ENCODE measurements at places on chromosomes 7 and 10.

- no peak for DNase-seq
Observed at GRCh38 chr10:103199488-103199887, 6.4 kb upstream of the NT5C2 start.

DNA sequence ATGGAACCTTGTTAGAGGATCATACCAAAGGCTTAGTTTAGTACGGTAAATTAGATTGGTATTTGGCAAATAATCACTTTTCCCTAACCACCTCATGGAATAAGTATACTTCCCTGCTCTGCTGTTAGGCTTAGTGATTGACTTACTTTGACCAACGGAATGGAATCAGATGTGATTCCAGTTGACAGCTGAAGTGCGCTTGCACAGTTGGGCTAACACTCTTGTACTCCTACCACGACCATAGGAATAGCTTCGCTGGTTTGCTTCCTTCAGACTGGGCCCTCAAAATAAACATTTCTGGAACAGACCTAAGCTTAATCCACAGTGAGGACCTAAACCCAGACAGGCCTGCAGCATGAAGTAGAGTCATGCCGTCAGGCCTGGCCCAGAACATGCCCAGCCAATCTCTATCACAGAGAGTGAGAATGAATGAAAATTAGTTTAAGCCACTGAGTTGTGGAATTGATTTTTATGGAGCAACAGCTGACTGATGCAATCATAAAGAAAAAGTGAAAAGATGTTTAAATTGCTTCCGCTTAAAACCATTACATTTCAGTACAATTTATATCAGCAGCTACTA, 122.3 kb downstream of the DOCK4 start:
- no peak for DNase-seq

DNA sequence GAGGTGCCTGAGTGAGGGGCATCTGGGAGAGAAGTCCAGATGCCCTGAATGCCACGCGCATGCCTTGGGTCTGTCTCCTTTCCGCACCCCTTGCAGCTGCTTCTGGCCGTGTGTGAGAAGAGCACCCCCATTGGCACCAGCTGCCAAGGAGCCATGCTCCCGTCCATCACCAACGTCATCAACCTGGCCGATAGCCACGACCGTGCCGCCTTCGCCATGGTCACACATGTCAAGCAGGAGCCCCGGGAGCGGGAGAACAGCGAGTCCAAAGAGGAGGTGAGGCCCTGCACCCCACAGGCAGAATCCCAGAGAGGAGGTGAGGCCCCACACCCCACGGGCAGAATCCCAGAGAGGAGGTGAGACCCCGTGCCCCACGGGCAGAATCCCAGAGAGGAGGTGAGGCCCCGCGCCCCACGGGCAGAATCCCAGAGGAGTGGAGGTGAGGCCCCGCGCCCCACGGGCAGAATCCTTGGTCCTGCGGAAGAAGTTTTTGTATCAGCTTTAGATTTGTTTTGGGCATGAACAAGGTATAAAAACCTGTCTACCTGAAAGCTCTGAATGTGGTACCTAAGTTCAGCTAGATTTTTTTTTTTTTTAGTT, 91.8 kb downstream of the TRRAP start:
- no peak for DNase-seq

DNA sequence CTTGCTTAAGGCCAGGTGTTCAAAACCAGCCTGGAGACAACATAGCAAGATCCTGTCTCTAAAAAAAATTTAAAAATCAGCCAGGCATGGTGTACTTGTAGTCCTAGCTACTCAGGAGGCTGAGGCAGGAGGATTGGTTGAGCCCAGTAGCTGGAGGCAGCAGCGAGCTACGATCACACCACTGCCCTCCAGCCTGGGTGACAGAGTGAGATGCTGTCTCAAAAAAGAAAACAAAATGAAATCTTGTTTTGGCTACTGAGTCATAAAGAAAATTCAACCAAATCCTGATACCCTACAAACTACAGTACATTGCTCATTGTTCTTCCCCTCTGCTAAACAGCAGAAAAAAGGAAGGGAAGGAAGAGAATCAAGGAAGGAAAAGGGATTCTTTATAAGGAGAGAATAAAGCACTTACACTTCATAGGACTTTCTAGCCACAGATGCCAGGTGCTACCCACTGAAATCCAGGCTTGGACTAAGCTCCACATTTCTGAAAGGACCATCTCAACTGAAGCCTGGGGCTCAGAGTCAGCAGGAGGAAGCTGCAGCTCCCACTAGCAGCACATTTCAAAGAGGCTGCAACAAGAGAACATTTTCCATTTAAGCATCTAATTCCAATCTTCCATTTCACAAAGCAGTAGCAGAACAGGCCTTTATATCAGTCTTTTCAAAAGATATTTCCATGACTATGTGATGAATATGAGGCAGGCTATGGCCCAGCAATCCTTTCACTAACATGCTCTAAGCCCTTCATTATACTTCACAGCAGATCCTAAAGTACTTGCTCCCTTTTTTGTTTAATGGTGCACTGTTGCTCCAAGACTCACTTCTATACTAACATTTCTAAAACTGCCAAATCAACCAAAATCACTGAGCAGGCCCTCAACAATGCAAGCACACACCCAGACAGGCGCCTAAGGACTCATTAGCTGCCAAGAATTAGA, 13.5 kb downstream of the TNPO3 start:
- DNase-seq: peak; percentile 28

DNA sequence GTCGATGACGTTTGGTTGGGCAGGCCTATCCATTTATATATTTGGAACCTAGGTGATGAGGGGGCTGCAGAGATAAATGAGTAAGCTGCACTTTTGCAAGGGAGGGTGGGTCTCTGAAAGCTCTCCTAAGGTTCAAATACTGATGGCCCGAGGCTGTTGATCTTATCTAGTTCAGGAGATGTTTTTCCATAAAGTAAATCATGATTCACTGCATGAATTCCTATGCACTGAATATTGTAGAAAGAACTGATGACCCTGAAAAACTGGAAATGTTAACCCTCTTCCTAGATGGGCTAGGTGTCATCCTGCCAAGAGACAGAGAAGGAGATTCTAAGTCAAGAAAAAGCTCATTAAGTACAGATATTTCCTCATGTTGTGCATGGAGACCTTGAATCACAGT, 459.9 kb downstream of the PLXNA4 start:
- no peak for DNase-seq

DNA sequence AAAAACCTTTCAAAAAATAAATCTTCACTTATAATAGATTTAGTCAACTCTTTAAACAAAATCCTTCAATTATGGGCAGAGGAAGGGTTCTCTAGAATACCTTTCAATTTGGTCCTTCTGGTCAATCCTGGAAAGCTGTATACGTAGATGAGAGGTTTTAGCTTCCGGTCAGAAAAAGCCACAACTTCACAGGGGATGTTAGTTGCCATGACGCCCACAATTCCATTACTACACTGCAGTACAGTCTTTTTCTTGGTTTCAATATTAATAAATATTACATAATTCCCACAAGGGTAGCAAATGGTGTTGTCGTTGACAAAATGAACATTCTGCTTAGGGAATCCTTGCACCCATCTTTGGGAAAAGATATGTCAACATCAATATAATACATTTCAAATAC, 1.7 kb downstream of the CFAP43 start:
- no peak for DNase-seq

- no peak for DNase-seq
Observed at GRCh38 chr10:104103956-104104355, 18.0 kb upstream of the SFR1 start.

- DNase-seq: no peak
Observed at GRCh38 chr7:30829471-30829870, 58.3 kb downstream of the MINDY4 start.

GRCh38 chr10:13268841-13269240, 31.0 kb downstream of the PHYH start:
- no peak for DNase-seq

DNA sequence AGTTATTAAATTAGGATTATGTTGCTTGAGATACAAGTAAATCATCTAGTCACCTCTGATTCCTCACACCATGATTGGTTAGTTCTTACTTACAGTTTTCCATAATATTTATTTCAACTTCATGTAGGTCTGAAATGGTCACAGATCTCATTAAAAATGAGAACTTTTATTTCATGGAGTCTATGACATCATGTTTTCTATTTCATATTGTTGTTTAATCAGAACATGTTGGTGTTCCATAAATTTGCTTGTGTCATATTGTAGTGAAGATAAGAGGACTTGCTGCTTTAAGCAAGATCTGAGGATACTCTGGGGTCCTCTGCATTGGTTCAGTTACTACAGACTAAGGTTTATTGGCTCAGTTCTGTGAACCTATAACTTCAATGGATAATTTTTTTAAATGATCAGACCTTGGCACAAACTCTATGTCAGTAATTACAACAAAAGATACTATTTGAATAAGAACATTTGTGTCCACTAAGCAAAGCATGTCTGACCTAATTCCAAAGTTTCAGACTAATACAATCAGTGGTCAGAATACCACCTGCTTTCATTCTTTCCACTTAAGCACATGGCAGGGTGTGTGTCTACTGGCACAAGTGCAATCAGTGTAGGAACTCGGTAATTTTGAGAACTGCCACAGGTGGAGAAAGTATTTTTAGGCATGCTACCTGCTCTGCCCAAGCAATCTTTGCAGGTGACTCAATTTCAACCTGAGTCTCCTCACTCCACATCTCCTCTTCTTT, 68.5 kb downstream of the CCDC71L start:
- no peak for DNase-seq

- no peak for DNase-seq
Observed at GRCh38 chr7:30931161-30931928, 19.7 kb downstream of the AQP1 start.

- no peak for DNase-seq
Observed at GRCh38 chr7:22296265-22296566, 60.7 kb downstream of the RAPGEF5 start.

GRCh38 chr10:132555648-132556575, 18.3 kb downstream of the INPP5A start:
- no peak for DNase-seq

DNA sequence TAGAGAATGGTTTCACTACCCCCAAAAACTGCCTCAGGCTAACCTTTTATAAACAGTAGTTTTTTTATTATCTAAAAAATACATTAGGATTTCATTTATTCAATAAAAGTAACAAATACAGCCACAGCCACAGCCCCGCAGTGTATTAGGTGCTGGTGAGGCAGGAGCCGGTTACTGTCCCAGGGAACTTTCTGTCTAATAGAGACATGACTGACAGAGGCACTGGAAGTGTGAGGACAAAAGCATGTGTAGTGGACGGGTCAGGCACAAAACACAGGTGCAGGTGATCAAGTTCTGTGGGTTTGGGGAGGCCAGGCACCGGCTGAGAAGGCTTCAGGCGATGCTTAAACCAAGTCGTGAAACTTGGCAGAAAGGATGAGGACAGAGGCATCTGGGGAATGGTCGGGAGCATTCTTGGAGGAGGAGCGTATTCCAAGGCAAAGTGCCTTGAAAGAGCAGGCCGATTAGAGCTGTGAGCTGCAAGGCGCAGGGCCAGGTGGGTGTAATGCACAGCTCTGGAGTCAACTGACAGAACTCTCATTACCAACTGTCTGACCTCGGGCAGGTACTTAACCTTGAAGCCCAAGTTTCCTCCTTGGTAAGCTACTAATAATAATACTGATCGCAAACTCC, 138.2 kb downstream of the USP6NL start:
- no peak for DNase-seq

DNA sequence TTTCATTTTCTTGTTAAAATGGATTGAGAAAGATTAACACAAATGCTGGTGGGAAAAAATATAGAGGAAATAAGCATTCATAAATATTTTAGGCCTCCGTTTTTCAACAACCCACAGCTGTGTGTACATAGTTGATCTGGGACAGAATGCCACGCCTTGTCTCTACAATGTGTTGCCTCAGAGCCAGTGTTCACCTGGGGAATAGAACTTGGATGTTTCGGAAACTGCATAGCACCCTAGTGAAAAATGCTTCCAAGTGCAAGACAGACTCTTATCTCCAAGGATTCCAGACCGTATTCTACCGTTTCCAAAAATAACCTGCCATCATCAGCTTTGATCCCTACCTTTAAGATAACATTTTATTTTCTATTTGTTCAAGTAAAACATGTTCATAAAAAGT, 260.9 kb downstream of the SDK1 start:
- DNase-seq: no peak

DNA sequence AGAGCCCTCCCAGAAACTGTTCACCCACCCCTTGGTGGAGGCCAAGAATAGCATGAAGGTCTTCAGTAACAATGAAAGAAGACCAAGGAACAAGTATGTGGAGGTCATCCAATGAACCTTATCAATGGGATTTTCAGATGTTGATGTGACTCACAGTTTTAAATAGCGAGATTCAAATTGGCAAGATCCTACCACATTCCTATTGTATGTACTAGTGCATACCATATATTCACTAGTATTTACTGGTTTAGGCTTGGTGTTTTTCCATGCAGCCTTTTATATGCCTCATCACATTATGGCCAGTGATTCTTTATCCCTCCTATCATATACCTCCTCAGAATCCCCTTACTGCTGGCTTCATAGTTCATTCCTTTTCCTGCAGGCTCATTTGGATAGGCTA, 54.4 kb downstream of the ITGB8 start:
- no peak for DNase-seq

DNA sequence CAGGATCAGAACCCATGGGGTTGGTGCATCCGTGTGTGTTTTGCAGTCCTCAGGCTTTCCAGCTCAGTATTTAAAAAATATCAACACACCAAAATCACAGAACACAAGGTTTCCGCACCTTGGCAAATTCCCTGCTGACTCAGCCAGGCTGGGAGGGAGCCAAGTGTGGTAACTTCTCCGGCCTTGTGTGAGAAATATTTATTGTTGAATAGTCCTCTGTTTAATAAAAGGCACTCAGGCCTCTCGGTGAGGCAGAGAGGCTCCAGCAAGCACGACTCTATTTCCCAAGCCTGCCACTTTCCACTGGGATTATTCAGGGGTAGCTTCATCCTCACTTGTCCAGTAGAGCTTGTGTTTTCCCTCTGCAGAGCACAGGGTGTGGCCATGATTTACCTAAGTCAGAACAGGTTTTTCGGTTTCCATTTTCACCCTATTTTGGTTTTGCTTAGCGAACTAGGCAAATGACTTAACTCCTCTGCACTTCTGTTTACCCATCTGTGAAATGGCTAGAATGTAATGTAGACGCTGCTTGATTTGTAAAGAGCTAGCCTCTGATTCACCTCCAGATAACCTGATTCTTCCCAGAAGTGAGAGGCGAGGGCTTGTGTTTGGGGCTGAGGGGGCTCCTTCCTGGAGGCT, 13.0 kb upstream of the CHST15 start:
- DNase-seq: no peak

- no peak for DNase-seq
Observed at GRCh38 chr7:28112012-28112411, 68.6 kb downstream of the JAZF1 start.

DNA sequence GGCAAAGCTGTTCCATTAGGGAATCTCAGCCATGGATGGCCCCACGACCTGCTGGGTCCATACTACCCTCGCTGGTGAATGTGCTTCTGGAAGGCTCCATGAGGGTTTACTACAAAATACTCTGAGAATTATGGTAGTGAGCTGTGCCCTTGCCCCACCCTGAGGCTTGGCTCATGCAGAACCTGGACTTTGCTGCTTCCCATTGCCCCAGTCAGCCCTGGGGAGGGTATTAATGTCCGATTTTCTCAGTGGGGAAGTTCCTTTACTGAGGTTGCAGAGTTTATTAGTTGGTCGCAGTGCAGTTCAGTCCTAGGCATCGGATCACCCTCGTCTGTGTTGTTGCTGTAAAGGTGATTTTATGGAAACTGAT, 310.1 kb downstream of the WDR37 start:
- no peak for DNase-seq

All from activated CD4-positive, alpha-beta T cell treated with anti-CD3 and anti-CD28 coated beads, Interleukin-2, Interleukin-4, amounts not matched to agents 100 ng/mL and 50 ng/mL, durations not matched to agents 16 hours and 8 hours (primary cell).